ENCODE measurements at places on chromosomes 4 and X. TPM values are rescaled to one million over a fixed set of nuclear protein-coding genes. Genes with fewer than 3 reads are reported as not detected.
A peak's percentile ranks its signal among the peaks of the same experiment; 100 is the strongest.

The SH2D1A gene
- 3.2 TPM for polyA plus RNA-seq

- DNase-seq, result no peak
Observed at GRCh38 chr4:124590480-124590879, 122.1 kb downstream of the ANKRD50 start.

- DNase-seq, result no peak
Observed at GRCh38 chr4:88672987-88673386, 24.6 kb downstream of the NAP1L5 start.

DNA sequence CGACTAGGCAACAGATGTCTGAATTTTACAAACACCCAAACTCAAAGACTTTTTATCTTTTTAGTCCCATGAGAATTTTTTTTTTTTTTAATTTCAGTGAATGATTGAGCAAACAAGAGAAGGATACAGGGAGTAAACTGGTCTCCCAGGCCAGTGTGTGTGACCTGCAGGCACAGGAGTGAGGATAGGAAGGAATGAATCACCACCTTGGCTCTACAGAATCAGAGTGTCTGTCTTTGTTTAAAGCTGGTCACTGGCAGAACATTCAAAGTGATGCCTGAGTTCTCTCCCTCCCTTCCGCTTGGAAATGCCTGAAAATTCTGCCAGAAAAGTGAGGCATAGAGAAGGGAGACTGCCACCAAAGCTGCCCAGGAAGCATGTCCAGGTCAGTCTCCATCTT, 69.5 kb downstream of the PARM1 start:
- DNase-seq, result no peak

The SORCS2 gene
- polyA plus RNA-seq, result 6.9 TPM

DNA sequence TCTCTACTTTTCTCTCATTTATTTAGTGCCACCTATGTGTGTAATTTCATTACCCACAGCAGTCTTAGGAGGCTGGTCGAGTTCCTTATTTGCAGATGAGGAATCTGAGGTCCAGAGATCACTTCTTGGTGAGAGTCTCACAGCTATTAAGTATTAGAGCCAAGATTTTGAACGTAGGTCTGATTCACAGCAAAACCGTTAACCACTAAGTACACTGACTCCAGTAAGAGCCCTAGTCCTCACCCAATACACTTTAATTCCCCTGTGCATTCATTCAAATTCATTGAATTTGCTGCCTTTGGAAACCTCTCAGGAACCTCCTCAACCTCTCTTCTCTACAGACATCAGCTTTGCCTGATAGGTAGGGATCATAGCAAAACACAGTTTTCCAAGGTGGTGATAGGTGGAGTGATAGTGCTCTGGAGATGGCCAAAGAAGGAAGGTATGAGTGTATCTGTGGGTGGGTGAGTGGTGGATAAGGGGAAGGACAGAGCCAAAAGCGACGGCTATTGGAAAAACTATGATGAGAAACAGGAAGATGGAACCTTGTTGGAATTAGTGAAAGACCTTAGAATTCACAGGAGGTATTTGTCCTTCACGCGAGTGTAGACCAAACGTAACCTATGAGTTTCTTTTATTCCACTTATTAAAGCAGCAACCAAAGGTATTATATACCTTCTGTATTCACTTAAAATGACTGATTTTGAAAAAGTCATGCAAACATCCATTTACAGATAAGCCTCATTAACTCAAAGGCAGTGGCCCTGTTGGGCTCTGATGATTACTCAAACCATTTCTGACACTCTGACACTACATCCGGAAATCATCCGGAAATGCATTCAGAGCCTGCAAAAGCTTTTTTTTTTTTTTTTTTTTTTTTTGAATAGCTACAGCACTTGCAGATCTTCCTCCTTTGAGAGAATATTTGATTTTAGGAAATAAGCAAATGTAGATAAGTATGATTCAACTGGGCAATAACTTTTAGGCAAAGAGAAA, 6.3 kb downstream of the FMR1 start:
- DNase-seq, result no peak

The S100G gene
- not detected for polyA plus RNA-seq

DNA sequence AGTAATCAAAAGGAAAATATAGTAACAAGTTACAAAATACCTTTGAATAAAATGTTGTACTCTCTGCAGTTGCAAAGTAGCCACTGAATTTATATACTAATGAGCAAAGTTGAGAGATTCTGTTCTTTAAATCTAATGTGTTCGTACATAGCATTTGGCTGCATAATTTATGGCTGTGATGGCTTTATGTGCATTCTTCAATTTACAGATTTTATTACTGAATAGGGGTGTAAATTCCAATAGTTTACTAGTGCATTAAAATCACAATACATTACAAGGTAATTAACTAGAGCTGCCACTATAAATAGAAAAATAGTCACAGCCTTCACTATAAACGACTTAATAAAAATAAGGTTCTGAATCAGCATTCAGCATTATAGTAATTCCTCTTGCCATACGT, 620.0 kb downstream of the ADGRL3 start:
- DNase-seq, result no peak

- no peak for DNase-seq
Observed at GRCh38 chrX:55787063-55787462, 69.5 kb downstream of the RRAGB start.

The PDCL2 gene
- polyA plus RNA-seq, result not detected

DNA sequence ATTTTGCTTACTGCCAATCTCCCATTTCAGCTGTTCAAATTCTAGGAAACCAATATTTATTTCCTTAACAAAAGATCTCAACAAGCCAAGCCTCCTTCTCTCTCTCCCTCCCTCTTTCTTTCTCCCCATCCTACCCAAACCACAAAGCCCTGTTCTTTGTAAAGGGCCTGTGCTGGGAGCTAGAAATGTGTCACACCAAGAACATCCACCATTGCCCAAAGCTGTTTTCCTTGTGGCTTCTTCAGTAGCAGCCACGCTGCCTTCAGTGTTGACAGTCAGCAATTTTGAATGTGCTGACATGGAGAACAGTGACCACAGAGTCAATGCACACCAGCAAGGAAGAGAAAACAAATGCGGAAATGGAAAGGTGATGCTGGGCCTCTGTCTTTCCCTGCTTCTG, 203.0 kb downstream of the MAML3 start:
- no peak for DNase-seq

DNA sequence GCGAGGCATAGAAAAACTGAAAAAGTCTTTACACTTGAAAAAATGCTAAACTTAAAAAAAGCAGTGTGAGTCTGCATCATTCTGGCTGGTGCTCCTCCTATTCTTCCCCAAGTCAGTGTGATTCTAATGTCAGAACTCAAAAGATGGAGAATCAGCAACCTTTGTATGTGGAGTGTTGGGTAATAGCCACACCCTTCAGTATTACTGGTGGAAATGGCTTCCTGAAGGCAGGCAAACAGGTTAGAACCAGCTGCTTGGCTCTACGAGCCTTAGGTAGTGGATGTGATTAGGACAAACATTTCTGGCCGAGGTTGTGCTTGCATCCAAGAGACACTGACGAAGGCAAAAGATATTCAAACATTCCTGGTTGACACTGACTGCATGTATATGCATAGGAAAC, 353.4 kb upstream of the TACR3 start:
- no peak for DNase-seq

- peak; percentile 41 for DNase-seq
Observed at GRCh38 chr4:123361195-123361861, 35.3 kb upstream of the SPRY1 start.

The RHOXF2 gene
- 0.05 TPM for polyA plus RNA-seq

The LDB2 gene
- polyA plus RNA-seq, result 59.2 TPM

DNA sequence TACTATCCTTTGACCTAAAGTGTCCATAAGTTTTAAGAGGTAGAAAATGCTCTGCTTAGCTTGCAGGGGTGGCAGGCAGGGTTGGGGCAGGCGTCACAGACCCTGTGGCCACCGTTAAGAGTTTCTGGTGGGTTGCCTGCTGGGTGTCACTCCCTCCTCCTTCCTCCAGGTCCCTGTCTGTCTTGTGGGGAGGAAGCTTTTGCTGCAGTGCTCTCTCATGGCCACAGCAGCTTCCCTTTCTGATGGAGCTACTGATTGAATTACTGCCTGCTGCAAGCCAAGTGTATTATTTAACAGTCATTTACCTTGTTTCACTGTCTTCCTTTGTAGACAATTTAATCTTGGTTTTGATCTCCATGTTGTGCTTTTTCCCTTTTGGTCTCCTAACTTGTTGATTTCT, 384.6 kb downstream of the IDS start:
- DNase-seq, result no peak

DNA sequence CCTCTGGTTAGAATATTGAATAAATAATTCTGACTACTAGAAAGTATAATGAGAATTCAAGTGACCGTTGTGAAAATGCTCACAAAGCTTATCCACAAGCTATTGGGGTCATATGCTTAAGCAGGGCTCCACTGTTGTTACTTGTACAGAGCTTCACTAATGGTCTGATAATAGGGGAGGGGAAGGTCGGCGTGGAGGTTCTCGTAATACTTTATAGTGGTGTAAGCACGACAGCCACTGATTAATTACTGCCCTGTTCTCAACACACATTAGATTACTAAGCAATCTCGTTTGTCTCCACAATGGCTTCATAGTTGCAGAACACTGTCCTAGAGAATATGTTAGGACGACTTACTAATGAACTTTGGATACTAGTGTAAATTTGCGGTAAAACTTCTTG, 11.6 kb downstream of the UNC5C start:
- no peak for DNase-seq
